ENCODE measurements at places on chromosomes 16 and 17.

DNA sequence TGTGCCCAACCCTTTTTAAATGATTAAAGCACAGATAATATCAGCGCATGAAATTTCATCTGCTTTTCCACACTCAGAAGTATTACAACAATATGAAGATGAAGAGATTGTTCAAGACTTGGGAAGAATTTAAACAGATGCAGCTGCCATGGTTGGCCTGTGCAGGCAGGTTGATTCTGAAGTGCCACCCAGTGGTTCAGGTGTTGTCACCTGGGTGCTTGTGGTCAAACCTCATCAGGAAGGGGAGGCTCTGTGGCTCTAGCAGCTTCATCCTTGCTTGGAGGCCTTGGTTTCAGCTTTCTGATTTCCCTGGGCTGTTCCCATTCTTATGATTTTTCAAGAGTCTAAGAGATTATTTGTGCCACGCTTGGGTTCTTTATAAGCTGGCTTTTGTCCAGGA, 22.2 kb upstream of the CLEC18C start:
- no peak for DNase-seq

GRCh38 chr17:78335209-78335608, 24.7 kb downstream of the SOCS3 start:
- no peak for DNase-seq

- no peak for DNase-seq
Measured at GRCh38 chr17:1228781-1229348, 41.4 kb upstream of the BHLHA9 start.

- no peak for DNase-seq
Measured at GRCh38 chr17:50570528-50570927, 10.0 kb downstream of the CACNA1G start.

- DNase-seq, result no peak
Measured at GRCh38 chr17:28610376-28610775, 3.6 kb downstream of the RSKR start.

- peak; percentile 42 for DNase-seq
Measured at GRCh38 chr16:78984887-78985464, 615.6 kb downstream of the MAF start.

GRCh38 chr16:55444754-55445485, 34.1 kb upstream of the MMP2 start:
- DNase-seq, result peak; percentile 62

DNA sequence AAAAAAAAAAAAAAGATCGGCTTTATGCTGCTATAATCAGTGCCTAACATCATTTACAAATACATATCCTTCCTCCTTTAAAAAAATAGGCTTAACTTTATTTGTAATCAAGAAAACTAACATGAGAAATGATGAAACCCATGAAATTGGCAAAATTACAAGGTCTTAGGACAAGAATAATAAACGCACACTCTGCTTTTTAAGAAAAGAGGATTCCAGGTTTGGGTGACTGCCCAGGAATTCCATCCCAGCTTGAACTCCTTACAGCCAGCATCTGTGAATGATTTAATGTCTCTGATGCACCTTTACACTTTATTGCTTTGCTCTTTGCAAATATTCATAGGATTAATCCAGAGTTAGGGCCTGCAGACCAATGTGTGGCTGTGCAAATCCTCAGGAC, 196.0 kb downstream of the CBLN1 start:
- no peak for DNase-seq

DNA sequence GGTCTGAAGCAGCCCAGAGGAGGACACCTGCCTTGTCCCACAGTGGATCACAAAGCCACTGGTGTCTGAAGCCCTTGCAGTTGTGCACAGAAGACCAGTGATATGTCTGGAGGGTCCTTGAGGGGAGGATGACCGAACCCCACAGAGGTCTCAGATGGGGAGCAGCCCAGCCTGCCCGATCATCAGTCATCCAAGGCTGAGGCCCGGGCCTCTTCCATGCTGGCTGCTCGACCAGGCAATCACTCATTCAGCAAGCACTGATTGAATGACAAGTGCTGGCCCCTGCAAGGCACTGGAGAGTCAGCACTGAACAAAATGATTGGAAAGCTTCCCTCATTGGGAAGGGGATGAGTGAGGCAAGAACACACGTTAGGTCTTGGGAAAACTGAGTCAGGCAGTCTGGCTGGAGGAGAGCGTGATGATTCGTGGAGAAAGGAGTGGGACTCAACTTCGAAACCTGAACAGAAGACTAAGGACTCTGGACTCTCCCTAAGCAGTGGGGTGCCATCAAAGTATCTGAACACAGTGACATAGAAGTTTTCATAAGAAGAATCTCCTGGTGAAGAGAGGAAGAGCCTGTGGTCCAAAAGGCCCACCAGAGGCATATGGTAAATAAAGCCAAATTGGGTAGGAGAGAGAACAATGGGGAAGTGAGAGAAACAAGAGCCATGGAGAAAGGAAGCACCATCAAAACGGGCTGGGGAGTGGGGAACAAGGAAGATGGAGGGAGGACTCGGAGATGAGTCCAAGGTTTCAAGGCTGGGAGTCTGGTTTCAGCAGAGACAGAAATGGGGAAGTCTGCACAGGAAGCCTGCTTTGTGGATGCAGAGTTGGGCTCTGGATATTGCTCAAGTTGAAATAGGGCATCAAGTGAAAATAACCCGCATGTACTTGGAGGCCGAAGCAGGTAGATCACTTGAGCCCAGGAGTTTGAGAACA, 10.2 kb downstream of the PIK3R5 start:
- peak; percentile 81 for DNase-seq

DNA sequence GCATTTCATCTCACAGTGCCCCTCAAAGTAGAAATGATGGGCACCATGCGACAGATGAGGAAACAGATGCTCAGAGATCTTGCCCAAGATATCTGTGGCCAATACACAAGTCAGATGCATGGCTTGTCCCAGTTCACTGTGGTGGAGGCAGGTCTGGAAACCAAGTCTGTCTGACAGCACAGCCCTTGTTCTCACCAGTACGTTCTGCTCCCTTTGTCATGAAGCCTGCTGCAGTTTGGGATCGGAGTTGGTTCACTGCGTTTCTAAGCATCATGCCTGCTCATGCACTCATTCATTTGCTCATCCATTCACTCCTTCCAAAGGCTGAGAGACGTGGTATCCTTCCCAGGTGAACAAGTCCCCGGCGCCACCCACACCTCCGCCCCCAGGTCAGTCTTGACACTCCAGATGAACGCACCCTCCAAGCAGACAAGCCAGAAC, 27.2 kb upstream of the MEAK7 start:
- DNase-seq, result peak; percentile 75

- no peak for DNase-seq
Measured at GRCh38 chr17:73248532-73248931, 13.1 kb downstream of the CPSF4L start.

DNA sequence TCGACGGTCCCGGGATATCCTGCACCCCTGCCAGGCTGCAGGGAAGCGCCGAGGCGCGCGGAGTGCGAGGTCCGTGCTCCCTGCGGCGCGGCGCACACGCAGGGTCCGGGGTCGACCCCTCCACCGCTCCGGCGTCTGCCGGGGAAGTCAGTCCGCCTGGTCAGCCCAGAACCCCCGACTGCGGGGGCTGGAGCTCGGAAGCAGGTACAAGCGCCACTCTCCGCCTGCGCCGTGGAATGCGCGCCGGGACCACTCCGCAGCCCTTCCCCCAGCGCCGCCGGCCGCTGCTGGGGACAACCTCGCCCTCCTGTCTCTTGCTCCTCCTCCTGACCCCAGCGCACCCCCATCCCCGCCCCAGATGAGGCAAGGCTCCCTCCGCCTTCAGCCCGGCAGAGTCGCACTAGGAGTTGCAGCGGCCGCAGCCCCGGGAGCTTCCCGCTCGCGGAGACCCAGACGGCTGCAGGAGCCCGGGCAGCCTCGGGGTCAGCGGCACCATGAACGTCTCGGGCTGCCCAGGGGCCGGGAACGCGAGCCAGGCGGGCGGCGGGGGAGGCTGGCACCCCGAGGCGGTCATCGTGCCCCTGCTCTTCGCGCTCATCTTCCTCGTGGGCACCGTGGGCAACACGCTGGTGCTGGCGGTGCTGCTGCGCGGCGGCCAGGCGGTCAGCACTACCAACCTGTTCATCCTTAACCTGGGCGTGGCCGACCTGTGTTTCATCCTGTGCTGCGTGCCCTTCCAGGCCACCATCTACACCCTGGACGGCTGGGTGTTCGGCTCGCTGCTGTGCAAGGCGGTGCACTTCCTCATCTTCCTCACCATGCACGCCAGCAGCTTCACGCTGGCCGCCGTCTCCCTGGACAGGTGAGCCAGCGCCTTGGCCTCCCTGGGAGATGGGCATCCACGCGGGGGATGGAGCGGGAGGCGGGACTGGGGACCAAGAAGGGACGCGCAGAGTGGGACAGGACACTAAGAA, at the start of gene GALR2:
TSS of gene GALR2 (plus strand) at position 392 of the 974 bp plus-strand sequence. CDS start at position 495, 103 bp downstream.
- DNase-seq, result no peak

- DNase-seq, result no peak
Measured at GRCh38 chr17:75922173-75922961, 17.7 kb upstream of the MRPL38 start.

GRCh38 chr16:67989322-67990017, 9.2 kb upstream of the DPEP3 start:
- DNase-seq, result no peak

- DNase-seq, result peak; percentile 92
Measured at GRCh38 chr16:66360624-66361324, 5.7 kb upstream of the CDH5 start.

DNA sequence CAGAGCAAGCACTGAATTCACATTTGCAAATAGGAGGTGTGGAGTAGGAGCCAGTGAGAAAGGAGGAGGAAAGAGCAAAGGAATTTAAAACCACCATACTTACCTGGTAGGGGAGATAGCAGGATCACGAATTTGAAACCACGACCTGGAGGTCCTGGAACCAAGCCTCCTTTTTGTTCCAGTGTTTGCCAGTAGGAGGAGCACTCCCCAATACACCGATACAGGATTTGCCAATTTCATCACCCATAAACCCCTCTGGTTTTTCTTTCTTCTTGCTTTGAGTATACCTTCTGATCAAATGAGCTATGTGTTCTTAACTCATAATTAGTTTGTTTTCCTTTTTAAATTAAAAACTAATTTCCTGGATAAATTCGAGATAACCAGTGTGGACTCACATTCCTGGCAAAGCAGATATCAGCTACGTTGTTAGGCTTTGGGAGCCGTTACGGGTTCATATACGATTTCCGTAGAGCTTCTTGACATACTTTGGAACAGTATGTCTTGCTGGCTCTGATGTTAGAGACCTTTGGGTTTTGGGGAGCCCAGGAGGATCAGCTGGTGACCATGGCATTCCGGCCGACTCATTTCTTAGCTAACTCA, 22.7 kb downstream of the BCO1 start:
- peak; percentile 32 for DNase-seq

- no peak for DNase-seq
Measured at GRCh38 chr17:1186214-1186820, 6.5 kb upstream of the ABR start.

DNA sequence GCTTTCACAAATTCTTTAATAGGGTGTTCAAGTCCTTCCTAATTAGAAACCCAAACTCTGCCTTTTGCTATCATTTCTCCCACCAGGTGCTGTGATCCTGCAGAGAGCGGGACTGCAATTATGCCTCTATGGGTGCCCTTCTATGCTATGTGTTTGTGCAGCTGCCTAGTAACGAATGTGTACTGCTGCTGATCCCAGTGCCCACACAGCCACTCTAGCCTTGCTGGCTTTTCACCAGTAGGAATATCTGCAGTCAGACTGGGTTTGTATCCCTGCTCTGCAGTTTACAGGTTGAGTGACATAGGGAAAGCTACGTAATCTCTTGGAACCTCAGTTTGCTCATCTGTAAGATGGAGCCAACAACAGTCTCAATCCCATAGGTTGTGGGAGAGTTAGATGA, 179.6 kb upstream of the IRX3 start:
- DNase-seq, result no peak

DNA sequence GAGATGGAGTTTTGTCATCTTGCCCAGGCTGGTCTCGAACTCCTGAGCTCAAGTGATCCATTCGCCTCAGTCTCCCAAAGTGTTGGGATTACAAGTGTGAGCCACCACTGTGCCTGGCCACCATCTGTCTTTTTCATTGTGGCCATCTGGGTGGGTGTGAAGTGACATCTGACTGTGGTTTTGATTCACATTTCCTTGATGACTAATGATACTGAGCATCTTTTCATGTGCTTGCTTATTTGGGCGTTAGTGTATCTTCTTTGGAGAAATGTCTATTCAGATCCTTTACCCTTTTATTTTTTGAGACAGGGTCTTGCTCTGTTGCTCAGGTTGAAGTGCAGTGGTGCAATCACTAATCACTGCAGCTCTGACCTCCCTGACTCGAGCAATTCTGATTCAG, 53.9 kb upstream of the ERN1 start:
- DNase-seq, result peak; percentile 55

GRCh38 chr16:11051879-11052808, 107.8 kb downstream of the CLEC16A start:
- DNase-seq, result peak; percentile 79

DNA sequence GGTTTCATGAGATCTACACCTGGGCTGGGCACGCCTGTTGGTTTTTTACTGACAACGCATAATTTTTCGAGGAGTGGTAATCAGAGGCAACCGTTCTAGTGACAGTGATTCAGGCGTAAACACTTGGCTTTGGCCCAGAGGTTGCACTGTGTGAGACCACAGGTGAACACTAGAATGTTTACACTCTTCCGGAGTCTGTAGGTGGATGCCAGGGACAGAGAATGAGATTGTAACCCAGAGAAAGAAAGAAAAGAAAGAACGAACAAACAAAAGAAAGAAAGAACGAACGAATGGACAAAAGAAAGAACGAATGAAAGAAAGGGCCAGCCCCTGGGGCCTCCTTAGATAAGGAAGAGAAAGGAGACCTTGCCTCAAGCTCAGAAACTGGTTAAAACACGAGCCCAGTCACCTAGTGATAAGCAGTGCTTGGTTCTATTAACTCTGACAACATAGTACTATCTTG, 113.2 kb downstream of the PRKCB start:
- DNase-seq, result no peak

DNA sequence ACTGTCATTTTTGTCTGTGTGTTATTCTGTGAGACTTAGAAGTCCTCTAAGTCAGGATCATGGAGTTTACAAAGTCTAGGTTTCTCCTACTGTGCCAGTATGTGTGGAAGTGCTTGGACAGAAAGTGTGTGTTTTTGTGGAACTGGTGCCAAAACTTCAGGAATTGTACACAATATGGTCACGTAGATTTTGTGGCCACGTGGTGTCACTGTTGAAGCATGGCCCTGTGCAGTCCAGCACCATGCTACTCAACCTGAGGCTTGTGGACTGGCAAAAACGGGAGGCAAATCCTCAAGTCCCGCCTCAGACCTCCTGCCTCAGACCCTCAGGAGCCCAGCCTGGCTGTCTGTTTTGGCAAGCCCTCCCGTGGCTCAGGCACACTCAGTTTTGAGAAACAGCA, 16.7 kb upstream of the ALKBH5 start:
- DNase-seq, result no peak

GRCh38 chr17:78146471-78146869, 285 bp downstream of the C17orf99 start:
- DNase-seq, result no peak

DNA sequence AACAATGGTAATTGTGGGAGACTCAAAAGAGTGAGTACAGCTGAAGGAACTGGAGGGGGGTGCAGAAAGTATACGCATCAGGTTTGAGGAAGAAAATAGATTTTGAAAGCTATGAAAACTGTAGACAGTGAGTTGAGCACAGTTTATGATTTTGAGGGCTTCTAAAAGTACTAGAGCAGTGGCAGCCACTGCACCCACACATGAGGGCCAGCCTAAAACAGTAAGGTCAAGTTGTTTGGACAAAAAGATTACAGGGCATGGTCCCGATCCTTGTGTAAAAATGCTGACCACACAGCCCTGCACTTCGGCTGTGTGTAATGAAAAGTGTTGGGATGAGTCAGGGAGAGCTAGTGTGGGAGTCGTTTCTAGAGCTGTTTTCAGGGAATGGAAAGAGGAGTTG, 2282.1 kb downstream of the TP53TG3F start:
- no peak for DNase-seq
